ENCODE measurements at places on chromosomes 11 and 22. TPM values are rescaled to one million over a fixed set of nuclear protein-coding genes. Genes with fewer than 3 reads are reported as not detected.
A peak's percentile ranks its signal among the peaks of the same experiment; 100 is the strongest.

The OR6T1 gene
- not detected for total RNA-seq

The DLAT gene
- total RNA-seq: 33.1 TPM

DNA sequence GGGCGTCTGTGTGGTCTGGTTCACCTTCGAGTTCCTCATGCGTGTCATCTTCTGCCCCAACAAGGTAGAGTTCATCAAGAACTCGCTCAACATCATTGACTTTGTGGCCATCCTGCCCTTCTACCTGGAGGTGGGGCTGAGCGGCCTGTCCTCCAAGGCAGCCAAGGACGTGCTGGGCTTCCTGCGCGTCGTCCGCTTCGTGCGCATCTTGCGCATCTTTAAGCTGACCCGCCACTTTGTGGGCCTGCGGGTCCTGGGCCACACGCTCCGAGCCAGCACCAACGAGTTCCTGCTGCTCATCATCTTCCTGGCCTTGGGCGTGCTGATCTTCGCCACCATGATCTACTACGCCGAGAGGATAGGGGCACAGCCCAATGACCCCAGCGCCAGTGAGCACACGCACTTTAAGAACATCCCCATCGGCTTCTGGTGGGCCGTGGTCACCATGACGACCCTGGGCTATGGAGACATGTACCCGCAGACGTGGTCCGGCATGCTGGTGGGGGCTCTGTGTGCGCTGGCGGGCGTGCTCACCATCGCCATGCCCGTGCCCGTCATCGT is 37.3 kb downstream of the KCNC1 start:
- no peak for DNase-seq

DNA sequence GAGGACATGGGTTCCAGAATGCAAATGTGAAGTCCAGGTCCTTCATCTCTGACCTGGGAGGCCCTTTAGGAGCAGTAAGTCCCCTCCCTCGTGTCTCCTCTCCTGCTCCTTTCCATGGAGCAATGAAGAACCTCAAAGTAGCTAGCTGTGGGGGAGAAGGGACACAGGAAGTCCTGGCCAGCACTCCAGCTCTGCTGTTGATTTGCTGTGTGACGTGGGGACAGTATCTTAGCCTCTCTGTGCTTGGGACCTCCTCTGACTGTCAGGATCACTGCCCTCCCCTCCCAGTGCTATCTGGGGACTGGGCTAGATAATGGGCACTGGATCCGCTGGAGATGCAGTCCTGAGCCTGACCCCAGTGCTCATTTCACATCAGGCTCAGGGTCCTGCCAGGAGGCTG is 1.1 kb upstream of the APOBEC3H start:
- DNase-seq: no peak

- DNase-seq: no peak
Measured at GRCh38 chr22:28249402-28249801, 330.3 kb upstream of the PITPNB start.

The SEPTIN3 gene
- total RNA-seq: 0.43 TPM

The DGAT2 gene
- 10.3 TPM for total RNA-seq

DNA sequence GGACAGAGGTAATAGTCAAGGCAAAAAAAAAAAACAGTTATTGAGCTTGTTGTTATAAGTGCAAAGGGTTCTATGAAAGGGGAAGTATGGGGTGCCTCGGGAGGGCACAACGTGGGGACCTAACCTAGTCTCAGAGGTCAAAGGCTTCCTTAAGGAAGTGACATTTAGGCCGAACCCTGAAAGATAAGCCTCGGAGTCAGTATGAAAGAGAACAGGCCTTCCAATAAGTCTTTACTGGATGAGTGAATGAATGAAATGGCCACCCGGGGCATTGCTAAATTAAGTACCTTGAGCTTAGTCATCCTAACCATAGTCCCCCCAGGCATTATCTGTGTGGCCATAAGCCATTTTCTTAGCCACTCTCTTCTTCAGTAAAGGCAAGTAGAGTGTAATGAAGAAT is 19.7 kb downstream of the FLI1 start:
- DNase-seq: no peak

GRCh38 chr11:12494699-12495098 is 117.3 kb downstream of the PARVA start:
- DNase-seq: no peak

DNA sequence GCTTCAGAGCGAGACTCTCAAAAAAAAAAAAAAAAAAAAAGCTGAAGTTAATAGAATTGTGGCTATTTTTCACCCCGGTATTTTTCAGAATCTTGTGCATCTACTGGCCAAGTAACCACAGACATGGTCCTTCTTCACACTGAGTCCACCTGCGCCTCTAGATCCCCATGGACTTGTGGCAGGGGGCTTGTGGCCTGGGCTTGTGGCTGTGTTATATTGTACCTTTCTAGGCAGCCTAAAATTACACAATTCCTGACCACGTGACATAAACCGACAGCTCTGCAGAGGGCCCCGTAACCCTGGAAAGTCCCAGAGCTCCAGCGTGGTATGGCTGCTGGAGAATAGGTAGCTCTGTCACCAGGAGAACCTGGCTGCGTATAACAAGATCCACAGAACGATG is 10.9 kb upstream of the NAALADL1 start:
- no peak for DNase-seq

GRCh38 chr11:10908215-10908951 is 50.5 kb upstream of the ZBED5 start:
- peak; percentile 74 for DNase-seq

The CCDC89 gene
- not detected for total RNA-seq

DNA sequence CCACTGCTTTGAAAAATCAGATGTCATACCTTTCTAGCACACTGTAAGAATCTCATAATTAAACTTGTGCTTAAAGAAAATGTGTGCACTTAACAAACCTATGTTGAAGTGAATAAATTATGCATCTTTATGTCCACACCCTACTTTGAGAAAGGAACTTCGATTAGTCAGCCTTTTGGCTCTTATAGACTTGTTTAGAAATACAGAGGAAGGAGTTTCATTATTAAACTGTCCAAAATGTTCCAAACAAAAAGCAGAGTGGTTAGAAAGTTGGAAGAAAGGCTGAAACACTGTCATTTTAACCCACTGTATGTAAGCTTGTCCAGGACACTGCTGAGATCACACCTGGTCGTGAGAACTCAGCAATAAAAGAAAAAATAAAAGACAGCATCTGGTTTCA is 863.2 kb upstream of the CHORDC1 start:
- DNase-seq: no peak

DNA sequence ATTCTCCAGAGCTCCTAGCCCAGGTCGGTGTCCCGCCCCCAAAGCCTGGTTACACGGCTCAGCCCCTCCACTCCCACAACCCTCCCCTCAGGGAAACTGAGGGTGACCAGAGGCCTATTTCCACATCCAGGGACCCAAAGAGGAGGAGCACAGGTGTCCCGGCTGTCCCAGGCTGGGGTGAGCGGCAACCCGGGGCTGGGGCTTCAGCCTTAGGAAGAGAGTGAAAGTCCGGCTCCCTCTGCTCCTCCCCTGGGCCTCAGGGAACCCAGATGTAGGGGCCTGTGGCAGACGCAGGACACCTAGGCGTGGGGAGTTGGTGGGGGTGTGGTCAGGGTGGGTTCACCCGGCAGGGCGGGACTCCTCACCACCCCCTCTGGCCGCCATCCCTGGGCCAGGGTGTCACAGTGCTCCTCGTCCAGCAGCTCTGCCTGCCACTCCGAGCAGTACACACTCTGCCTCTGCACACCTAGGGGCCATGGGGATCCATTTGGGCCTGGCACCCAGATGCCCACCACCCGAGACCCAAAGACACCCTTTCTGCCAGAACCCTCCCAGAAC is 63.1 kb downstream of the ARFGAP3 start:
- DNase-seq: no peak

GRCh38 chr11:103007521-103007920 is 52.0 kb upstream of the MMP13 start:
- DNase-seq: no peak

DNA sequence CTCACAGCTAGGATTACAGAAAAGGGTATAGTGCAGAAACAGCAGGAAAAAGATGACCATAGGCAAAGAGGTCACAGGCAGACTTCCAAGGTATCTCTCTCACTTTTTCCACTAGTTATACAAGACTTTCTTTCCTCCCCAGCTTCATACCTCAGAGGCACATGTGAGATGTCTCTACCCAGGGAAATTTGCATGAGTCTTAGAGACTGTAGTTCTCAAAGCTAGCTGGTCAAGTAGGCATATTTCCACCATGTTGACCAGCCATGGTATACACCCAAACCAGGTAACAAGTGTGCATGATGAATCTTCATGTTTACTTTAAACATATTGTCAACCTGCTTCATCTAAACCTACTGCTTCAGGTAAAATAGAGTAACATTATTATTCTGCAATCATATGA is 27.9 kb downstream of the PRMT3 start:
- no peak for DNase-seq

The SCGB1D2 gene
- not detected for total RNA-seq

DNA sequence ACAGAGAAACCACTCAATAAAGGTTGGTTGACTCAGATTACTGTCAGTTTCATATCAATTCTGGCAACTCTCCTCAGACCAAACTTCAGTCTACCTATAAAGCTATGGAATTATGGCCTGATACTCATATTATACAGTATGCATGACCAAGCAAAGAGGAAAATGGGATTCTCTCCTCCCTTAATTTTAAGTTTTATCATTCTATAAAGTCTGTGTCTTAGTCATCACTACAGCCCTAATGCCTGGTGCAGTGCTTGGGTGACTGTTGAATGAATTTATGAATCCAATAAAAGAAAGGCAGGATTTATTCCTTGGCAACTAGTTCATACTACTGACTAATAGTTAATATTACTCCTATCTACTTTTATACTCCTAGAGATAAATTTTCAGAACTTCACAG is 37.6 kb upstream of the GRAMD1B start:
- no peak for DNase-seq

DNA sequence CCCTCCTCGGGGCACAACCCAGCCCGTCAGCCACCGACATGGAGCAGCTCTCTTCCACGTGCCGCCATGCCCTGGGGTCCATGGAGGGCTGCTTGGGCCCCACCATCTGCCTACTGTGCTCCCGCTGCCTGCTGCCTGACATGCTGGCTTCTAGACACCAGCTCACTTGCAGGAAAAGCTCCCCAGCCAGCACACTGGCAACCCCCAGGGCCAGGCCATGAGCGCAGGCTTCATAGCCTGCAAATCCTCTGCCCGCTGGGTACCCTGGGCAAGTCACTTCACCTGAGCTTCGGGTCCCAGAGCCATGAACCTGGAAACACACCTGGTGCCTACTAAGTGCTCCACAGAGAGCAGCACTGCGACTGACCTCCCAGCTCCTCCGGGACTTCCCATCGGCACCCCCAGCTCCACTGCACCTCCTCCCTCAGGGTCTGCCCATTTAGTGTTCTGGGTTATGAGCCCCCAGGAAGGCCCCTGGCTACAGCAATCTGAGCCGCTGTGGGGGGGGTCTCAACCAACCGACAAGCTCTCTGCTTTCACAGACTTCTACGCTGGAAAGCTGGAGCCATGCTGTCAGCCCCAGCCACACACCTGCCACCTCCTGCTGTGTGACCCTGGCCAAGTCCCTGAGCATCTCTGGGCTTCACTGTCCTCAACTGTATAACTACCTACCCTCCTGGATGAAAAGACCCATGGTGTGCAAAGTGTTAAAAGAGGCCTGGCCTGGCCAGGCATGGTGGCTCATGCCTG is 139.2 kb downstream of the CRYBB2 start:
- no peak for DNase-seq

The ADAMTS15 gene
- 1.2 TPM for total RNA-seq

GRCh38 chr11:1263010-1263409 is 40.1 kb downstream of the MUC5B start:
- no peak for DNase-seq

- DNase-seq: no peak
Measured at GRCh38 chr22:48494256-48494967, 1333.3 kb downstream of the BRD1 start.

The SMTNL1 gene
- not detected for total RNA-seq

- DNase-seq: peak; percentile 78
Measured at GRCh38 chr22:28899199-28899853, 16.0 kb downstream of the ZNRF3 start.

The KRTAP5-9 gene
- not detected for total RNA-seq

The FAM118B gene
- total RNA-seq: 19.8 TPM

DNA sequence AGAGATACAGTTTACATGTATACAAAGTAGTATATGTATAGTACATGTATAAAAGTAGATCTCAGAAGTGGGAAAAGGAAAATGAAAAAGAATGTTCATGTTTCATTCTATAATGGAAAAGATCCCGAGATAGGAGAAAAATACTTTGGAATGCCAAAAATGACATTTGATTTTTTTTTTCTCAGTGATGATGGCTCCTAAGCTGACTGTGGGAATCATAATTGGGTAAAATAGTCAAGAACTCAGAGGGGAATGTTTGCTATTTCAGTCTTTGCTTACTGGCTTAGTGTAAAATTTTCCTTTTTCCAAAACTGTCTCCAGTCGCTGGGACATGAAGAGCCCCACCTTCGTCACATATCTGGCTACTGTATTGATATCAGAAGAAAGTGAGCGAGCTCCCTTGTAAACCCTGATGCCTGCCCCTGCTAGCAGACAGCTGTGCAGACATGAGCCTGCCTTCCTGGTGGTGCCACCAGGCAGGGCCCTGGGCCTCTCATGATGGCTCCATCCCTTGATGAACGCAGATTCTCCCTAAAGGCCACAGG is 944.6 kb downstream of the NTM start:
- no peak for DNase-seq

The MUC2 gene
- not detected for total RNA-seq

DNA sequence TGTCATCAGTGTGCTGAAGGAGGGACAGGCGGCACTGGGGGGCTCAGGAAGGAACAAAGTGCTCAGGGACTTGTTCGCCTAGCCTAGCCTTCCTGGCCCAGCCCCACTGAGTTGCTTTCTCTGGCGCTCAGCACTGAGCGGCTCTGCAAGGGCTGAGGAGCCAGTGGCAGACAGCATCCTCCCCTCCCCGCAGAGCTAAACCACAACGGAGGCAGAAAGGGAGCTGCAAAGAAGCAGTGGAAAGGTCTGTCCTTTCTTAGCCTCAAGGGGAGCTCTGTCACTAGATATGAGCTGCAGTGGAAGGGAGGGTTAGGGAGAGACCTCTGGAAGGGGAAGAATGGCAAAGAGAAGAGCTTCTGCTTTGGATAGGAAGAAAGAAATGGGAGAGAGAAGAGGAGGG is 89.7 kb upstream of the PHOX2A start:
- no peak for DNase-seq

The KIAA1671 gene
- total RNA-seq: 7.5 TPM

- DNase-seq: peak; percentile 97
Measured at GRCh38 chr11:122215244-122215992, 99.4 kb upstream of the BLID start.

DNA sequence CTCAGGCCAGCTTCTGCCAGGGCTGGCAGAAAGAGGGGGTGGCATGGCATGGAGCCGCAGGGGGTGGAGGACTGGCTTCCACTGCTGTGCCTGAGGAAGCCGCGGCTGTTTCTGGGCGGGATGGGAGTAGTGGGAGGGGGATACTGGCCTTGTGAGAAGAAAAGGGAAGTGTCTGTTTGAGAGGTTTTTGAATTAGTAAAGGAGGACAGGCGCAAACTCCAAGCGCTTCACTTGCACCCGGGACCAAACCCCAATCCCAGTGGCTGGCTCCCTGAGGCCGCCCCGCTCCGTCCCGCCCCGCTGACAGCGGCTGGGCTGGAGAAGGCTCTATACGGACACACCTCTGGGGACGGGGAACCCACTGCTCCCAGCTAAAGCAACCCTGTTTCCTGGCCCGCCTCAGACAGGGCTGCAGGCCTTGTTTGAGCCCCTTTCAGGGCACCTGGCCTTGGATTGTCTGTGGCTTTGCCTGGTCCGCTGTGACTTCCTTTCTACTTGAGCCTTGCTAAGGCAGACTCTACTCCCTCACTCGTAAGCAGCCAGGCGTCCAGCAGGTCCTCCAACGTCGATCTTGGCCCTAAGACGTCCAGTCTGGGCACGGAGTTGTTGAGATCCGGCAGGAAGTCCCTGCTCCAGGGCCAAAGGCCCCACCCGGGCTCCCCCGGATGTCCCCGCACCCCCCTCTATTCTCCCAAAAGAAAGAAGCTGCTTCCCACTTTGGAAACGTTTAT is 2.2 kb downstream of the APOA1 start:
- DNase-seq: no peak

All from MG63 (cell line).